Posterior vena cava (tissue), 2 donors: ENCODE measurements at places on chromosomes 5 and 9. TPM values are rescaled to one million over a fixed set of nuclear protein-coding genes. Genes with fewer than 3 reads are reported as not detected.
A peak's percentile ranks its signal among the peaks of the same experiment; 100 is the strongest.

GRCh38 chr5:116479776-116480675, 94.6 kb downstream of the SEMA6A start:
- no peak for DNase-seq

- no peak for DNase-seq
Measured at GRCh38 chr9:35085078-35085477, 5.3 kb upstream of the FANCG start.

DNA sequence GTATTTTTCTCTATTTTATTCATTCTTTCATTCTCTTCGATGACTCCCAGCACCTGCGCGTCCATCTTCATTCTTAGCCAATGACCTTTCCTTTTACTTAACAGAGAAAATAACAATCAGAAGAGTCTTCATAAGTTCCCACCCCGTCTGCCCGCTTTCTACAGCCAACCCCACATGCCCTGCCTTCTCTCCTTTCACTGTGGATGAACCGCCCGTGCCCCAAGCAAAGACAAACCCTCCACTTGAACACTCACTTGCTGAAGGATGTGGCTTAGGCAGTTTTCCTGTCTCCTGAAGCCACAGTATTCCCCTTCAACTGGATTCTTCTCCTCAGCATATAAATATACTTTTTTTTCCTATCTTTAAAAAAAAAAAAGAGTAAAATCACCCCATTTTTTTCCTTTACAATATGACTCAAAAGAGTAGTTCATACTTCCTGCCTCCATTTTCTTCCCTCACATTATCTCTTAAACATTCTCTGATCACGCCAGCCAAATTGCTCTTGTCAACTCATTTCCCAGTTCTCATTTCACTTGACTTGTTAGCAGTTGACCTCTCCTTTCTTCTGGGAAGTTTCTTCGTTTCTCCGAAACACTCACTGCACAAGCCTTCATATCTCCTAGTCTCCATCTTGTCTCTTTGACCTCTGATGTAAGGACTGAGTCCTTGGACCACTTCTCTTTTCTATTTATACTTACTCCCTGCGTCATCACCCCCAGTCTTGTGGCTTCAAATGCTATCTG, 11.1 kb downstream of the NIPSNAP3B start:
- DNase-seq, result no peak

- no peak for DNase-seq
Measured at GRCh38 chr9:106403081-106403480, 459.9 kb upstream of the ZNF462 start.

GRCh38 chr5:135276151-135276550, 122.9 kb downstream of the MACROH2A1 start:
- no peak for DNase-seq

The IRX1 gene
- total RNA-seq, result not detected

The HSPB3 gene
- 27.4 TPM for total RNA-seq

The TEK gene
- total RNA-seq, result 18.0 TPM

The BNIP1 gene
- total RNA-seq, result 11.6 TPM

- DNase-seq, result no peak
Measured at GRCh38 chr9:17695482-17695881, 116.6 kb downstream of the SH3GL2 start.

GRCh38 chr9:82490019-82490499, 501.5 kb downstream of the SPATA31D1 start:
- DNase-seq, result no peak

- DNase-seq, result peak; percentile 30
Measured at GRCh38 chr5:943918-944620, 51.4 kb downstream of the TRIP13 start.

DNA sequence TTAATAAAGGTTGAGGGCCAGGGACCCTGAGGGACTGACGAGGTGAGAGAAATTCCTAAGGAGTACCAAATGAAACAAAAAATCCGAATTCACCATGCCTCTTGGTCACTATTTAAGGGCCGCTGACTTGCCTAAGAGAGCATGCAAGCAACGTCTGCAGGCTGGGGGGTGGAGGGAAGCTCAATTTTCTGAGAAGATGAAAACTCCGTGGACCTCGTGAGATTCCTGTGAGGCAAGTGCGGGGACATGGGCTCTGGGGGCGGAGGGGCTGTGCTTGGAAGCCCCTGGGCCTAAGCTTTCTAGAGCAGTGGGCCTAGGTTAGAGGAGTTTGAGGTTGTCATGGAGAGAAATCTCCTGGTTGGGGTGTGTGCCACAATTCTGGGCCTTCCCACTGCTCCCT, 27.5 kb downstream of the NTRK2 start:
- DNase-seq, result no peak

DNA sequence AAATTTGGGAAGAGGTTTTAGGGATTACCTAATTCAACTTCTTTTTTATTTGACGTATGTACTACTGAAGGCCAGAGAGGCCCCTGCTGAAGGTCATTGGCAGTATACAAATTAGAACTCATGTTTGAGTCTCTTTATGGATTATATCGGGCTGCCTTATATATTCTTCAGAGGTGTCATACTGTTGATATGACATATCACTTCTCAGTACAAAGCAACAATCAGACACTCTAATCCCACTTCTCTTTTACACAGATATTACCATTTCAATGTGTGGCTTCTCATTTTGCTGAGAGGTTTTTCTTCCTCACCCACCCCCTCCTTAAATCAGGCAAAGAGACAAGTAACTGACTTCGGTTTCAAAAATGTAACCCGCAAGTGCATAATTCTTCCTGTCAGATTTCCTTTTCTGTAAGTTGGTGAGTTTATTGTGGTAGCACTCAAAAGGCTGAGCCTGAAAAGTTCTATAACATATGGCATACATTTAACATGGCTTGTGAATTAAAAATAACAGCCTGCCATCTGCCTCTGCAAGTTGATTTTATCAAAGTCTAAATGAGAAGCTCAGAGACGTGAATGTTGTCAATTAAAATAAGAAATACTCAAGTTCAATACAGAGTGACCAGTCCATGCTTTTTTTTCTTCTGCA, 163.6 kb upstream of the RORB start:
- no peak for DNase-seq

DNA sequence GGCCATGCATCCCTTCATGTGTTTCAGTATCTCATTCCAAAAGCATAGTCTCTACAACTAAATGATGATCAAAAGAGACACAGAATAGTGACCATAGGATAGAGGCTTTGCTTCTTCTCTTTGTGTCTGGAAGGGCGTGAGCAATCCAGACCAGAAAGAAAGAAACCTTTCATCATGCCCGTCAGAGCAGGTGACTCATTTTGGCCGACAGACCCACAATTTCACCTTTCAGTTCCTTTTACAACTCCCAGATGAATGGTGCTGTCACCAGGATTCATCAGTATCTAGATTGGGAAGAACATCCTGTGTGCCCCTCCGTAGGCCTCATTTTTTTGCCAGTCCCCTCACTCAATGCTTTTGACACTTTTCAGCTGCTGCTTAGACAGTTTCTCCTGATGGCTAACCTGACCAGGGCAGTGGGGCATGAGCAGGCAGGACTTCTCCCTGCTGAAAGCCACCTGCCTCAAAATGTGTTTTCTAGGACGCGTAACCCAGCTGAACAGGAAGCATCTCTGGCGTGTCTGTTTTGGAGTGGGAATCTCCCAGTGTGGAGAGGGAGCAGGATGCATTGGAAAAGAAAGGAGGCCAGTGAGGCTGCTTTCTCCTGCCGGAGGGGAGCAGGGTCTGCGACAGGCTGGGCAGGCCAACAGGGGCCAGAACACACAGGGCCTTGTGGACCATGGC, 21.2 kb downstream of the ABLIM3 start:
- DNase-seq, result no peak

GRCh38 chr5:93926831-93927620, 185.6 kb upstream of the POU5F2 start:
- no peak for DNase-seq

DNA sequence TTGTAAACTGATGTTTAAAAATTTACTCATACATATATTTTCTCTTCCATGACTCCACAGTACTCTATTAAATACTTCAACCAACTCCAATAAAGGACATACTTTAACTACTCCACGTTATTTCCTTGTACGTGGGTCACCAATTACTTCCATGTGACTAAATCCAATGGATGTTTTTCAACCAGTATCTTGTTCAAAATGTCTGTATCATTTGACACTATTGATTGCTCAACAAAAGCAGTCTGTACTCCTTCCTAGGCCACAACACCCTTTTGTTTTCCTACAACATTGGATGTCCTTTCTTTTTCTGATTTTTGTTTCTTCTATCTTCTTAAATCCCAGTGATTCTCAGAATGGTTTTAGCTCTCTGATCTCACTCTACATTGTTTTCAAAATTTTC, 943.7 kb downstream of the EFNA5 start:
- DNase-seq, result no peak

GRCh38 chr9:28688172-28688571, 1114.9 kb upstream of the C9orf72 start:
- DNase-seq, result no peak

- DNase-seq, result no peak
Measured at GRCh38 chr5:37771731-37772130, 68.1 kb downstream of the GDNF start.

- DNase-seq, result peak; percentile 78
Measured at GRCh38 chr5:173472784-173473278, 143.6 kb downstream of the BOD1 start.

DNA sequence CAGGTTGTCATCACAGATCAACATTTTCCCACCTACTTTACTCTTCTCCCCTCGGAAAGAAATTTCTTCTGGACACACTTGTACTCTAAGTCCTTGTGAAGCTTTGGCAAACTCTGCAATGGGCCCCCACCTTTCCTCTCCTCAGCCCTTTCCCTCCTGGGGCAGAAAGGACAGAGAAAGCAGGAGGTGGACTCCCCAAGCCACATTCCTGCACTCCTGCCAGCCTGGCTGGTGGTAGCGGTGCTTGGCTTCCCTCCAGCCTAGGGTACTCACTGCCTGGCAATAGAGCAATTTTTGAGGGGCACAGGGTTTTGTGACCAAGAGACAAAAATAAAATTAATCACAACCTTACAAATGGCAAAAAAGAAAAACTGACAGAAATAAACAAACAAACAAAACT, 451.4 kb downstream of the ZSWIM6 start:
- DNase-seq, result no peak

The THBS4 gene
- 58.2 TPM for total RNA-seq

GRCh38 chr5:97547999-97548738, 365.1 kb upstream of the RIOK2 start:
- no peak for DNase-seq

DNA sequence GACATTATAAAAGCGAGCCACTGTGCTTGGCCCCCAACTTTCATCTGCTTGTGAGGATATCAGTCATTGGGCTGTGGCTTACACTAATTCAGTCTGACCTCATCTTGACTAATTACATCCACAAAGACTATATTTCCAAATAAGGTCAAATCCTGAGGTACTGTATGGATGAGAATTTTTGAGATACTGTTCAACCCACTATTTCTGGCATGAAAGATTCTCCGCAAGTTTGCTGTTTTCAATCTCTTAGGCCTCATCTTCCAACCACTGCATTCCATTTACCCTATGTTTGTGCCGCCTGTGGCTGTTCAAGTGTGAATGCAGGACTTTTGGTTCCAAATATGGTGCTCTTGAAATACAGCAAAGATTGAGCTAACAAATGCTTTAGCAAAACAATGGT, 400.9 kb upstream of the SGCD start:
- no peak for DNase-seq

The GRXCR2 gene
- total RNA-seq, result not detected

- no peak for DNase-seq
Measured at GRCh38 chr5:147084702-147085101, 150.1 kb upstream of the STK32A start.

GRCh38 chr5:53019320-53019719, 30.2 kb downstream of the ITGA2 start:
- no peak for DNase-seq

DNA sequence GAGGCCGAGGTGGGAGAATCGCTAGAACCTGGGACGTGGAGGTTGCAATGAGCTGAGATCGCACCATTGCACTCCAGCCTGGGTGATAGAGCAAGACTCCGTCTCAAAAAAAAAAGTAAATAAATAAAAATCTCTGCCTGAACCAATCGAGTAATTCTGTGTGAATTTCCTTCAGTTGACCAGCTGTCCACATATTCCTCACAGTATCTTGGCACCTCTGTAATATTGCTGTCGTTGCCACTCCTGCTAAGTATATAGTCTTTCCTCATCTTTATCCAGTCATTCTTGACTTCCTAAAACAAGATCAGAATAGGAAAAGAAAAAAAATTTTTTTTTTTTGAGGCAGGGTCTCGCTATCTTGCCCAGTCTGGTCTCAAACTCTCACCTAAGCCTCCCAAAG, 29.9 kb downstream of the KDM3B start:
- no peak for DNase-seq

The PROB1 gene
- 8.9 TPM for total RNA-seq

DNA sequence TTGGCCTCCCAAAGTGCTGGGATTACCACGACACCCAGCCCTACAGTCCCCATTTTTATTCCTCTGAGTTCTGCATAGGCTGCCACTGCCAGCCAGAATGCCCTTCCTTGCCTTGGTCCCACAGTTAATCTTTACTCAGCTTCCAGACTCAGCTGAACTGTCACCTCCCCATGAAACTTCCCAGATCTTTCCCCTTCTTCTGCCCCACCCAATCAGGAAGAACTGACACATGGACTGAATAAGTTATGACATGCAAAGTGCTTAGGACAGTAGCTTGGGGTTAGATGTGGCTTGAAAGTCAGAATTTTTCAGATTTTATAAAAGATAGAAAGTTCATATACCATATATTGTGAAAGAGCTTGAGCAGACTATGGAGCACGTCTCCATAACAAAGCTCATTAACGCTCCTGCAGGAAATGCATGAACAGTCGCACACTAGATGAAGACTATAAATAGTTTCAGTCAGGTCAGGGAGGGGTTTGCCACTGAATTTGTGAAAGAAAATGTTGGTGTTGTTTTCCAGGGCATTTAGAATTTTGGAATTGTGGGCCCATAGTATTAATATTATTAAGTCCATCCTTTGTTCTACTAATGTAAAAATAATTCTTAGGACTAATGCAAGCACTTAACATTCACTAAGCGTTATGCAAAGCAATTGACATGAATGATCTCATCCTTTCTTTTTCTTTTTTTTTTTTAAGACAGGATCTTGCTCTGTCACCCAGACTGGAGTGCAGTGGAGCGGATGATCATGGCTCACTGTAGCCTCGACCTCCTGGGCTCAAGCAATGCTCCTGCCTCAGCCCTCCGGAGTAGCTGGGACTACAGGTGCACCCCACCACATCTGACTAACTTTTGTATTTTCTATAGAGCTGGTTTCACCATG, 36.1 kb upstream of the DENND1A start:
- no peak for DNase-seq

- peak; percentile 50 for DNase-seq
Measured at GRCh38 chr9:126116351-126117157, 210.1 kb upstream of the MVB12B start.

GRCh38 chr9:137349471-137350033, 47.5 kb upstream of the NRARP start:
- peak; percentile 62 for DNase-seq

DNA sequence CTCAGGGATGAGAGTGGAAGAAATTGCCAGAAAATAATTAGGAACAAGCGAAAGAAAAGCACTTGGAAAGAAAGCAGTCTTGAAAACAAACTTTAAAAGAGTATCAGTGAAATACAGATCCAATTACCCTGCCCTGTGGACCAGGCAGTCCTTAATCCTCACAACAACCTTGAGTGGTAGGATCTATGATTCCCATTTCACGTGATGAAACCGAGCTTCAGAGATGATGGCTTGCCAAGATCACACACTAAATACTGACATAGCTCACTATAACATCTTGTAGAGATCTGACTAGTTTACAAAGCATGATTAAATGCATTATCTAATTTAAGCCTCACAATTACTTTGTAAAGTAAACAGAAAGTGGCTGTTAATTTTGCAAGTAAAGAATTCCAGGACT, 55.5 kb upstream of the ABCA1 start:
- no peak for DNase-seq

- no peak for DNase-seq
Measured at GRCh38 chr9:110008663-110009062, 199.3 kb downstream of the C9orf152 start.
